Mammary microvascular endothelial cell (primary cell): ENCODE measurements at places on chromosomes 5 and 9. TPM values are rescaled to one million over a fixed set of nuclear protein-coding genes. Genes with fewer than 3 reads are reported as not detected.

The WDR31 gene
- total RNA-seq = 0.79 and 0.80 TPM in 2 replicates

The GAPT gene
- total RNA-seq = not detected in 2 replicates

The UBTD2 gene
- 14.4 and 17.9 TPM in 2 replicates for total RNA-seq

The SPARC gene
- 1,105 and 1,145 TPM in 2 replicates for total RNA-seq

The ERAP2 gene
- total RNA-seq = 7.0 and 7.3 TPM in 2 replicates

The SPATA31E1 gene
- total RNA-seq = not detected in 2 replicates

The BTNL3 gene
- total RNA-seq = not detected in 2 replicates

The MOB3B gene
- total RNA-seq = 0.30 and 0.40 TPM in 2 replicates

The LCN15 gene
- total RNA-seq = 1.6 TPM in 1 of 2 replicates, not detected in the other

The PKD2L2 gene
- total RNA-seq = not detected in 2 replicates

The CCDC152 gene
- 0.20 and 0.47 TPM in 2 replicates for total RNA-seq

The HARS1 gene
- 78.0 and 83.4 TPM in 2 replicates for total RNA-seq

The ST6GALNAC6 gene
- 29.6 and 37.4 TPM in 2 replicates for total RNA-seq

The SLC23A1 gene
- total RNA-seq = not detected in 2 replicates

The FAXDC2 gene
- total RNA-seq = 2.3 and 2.9 TPM in 2 replicates

The RANBP17 gene
- total RNA-seq = 2.9 and 11.9 TPM in 2 replicates

The GOLGA1 gene
- total RNA-seq = 11.9 and 17.7 TPM in 2 replicates

The TSLP gene
- 0.13 TPM in 1 of 2 replicates, not detected in the other for total RNA-seq

The CCDC192 gene
- not detected in 2 replicates for total RNA-seq

The N4BP3 gene
- total RNA-seq = 12.3 and 13.1 TPM in 2 replicates

The ADAMTSL1 gene
- total RNA-seq = 33.3 and 45.4 TPM in 2 replicates

The NPR3 gene
- total RNA-seq = under 0.01 and 0.05 TPM in 2 replicates

The IFNB1 gene
- total RNA-seq = 0.13 TPM in 1 of 2 replicates, not detected in the other

The BASP1 gene
- 74.4 and 78.5 TPM in 2 replicates for total RNA-seq

The GPR150 gene
- total RNA-seq = 1.5 and 1.9 TPM in 2 replicates

The PITX1 gene
- not detected in 2 replicates for total RNA-seq

The CATSPER3 gene
- 0.40 TPM in 1 of 2 replicates, not detected in the other for total RNA-seq

The TEX48 gene
- not detected in 2 replicates for total RNA-seq

The CDH9 gene
- not detected in 2 replicates for total RNA-seq

The OR1Q1 gene
- total RNA-seq = not detected in 2 replicates

The ANKRD31 gene
- total RNA-seq = not detected in 2 replicates

The AGGF1 gene
- total RNA-seq = 12.6 and 14.5 TPM in 2 replicates

The RPL35 gene
- total RNA-seq = 2,542 and 2,608 TPM in 2 replicates

The C5orf47 gene
- total RNA-seq = not detected in 2 replicates

The UNC13B gene
- total RNA-seq = 33.3 and 35.0 TPM in 2 replicates

The TMEM215 gene
- total RNA-seq = not detected in 2 replicates

The ATOSB gene
- total RNA-seq = 31.7 and 43.8 TPM in 2 replicates

The S100Z gene
- not detected in 2 replicates for total RNA-seq

The GFI1B gene
- not detected in 2 replicates for total RNA-seq

The WNT8A gene
- total RNA-seq = not detected in 2 replicates

The TOR1A gene
- 62.6 and 68.3 TPM in 2 replicates for total RNA-seq

The PCDHA10 gene
- total RNA-seq = 0.13 TPM in 1 of 2 replicates, not detected in the other

The SPAG8 gene
- total RNA-seq = 0.20 TPM in 1 of 2 replicates, not detected in the other

The GOLGA2 gene
- 52.0 and 60.3 TPM in 2 replicates for total RNA-seq

The ACTBL2 gene
- total RNA-seq = 0.10 TPM in 1 of 2 replicates, not detected in the other

The ROR2 gene
- 0.15 TPM in 1 of 2 replicates, not detected in the other for total RNA-seq

The SLC46A2 gene
- total RNA-seq = not detected in 2 replicates

The ANKDD1B gene
- total RNA-seq = not detected in 2 replicates

The DMRT3 gene
- total RNA-seq = not detected in 2 replicates

The TLX3 gene
- not detected in 2 replicates for total RNA-seq

The CCNJL gene
- total RNA-seq = 4.9 and 5.6 TPM in 2 replicates

The ZNF454 gene
- total RNA-seq = 0.47 and 0.74 TPM in 2 replicates

The SKIC3 gene
- 65.8 and 80.4 TPM in 2 replicates for total RNA-seq

The PCDHB4 gene
- total RNA-seq = 0.07 and 0.10 TPM in 2 replicates

The TAF7 gene
- 44.8 and 50.7 TPM in 2 replicates for total RNA-seq
